Endothelial cell of umbilical vein (primary cell): ENCODE measurements at places on chromosomes 5 and 9. TPM values are rescaled to one million over a fixed set of nuclear protein-coding genes. Genes with fewer than 3 reads are reported as not detected.

Gene STKLD1
- 0.77 and 0.85 TPM in 2 replicates for total RNA-seq

Gene WNT8A
- total RNA-seq = not detected in 2 replicates

Gene C6
- total RNA-seq = not detected in 2 replicates

Gene SNCAIP
- 35.9 and 42.0 TPM in 2 replicates for total RNA-seq

Gene DNAI1
- total RNA-seq = not detected in 2 replicates

Gene SLC12A2
- 41.7 and 59.5 TPM in 2 replicates for total RNA-seq

Gene ALDH7A1
- total RNA-seq = 75.7 and 103 TPM in 2 replicates

Gene TAF11L11
- total RNA-seq = not detected in 2 replicates

Gene PLAC8L1
- total RNA-seq = 0.80 and 1.1 TPM in 2 replicates
